ENCODE measurements at places on chromosomes 3 and 15.

GRCh38 chr15:43948691-43949325 lies 122.0 kb downstream of the WDR76 start:
- no peak for DNase-seq

GRCh38 chr3:129015388-129016105 lies 14.4 kb downstream of the EFCC1 start:
- no peak for DNase-seq

DNA sequence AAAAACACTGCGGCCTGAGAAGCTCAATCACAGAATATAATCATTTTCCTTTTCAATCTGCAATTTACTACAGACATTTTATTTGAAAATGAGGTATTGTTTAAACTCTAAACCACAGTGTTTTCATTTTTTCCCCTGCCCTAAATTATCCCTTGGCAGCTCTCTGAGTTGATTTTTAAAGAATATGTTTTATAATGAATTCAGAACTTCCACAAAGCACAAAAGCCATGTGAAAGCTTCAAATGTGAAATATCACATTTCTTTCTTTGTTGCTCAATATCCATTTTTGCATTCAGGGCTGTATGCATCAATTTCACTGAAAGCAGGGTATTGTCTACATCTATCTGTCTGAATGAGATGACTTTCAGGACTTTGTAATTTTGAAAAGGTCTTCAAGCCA lies 813.6 kb upstream of the ALCAM start:
- DNase-seq, result no peak

- peak; percentile 34 for DNase-seq
These were observed 189.2 kb upstream of the THRB start for GRCh38 chr3:24683633-24684384.

DNA sequence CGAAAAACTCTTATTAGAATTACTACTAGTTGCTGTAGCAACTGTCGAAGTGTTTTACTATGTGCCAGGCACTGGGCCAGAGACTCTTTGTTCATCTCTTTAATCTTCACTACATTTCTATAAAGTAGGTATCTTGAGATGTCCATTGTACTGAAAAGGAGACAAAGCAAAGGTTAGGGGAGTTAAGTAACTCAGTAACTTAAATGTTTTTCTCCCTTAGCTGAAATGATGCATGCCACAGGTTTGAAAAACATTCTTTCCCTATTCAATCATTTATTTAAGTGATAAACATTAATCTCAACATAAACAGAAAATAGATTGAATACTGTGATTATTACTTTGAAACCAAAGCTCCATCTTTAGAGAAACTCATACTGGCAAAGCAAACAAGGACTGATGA lies 776.2 kb downstream of the FHIT start:
- DNase-seq, result no peak

DNA sequence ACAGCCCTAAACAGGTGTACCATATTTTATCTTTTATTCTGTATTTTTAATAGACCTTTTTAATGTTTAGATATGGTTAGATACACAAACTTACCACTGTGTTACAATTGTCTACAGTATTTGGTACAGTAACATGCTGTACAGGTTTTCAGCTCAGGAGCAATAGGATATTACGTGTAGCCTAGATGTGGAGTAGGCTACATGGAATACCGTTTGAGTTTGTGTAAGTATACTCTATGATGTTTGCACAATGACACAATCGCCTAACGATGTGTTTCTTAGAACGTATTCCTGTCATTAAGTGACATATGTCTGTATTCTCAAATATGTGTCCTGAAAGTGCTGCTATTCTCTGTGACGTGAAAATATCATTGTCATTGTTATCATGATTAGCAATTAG lies 62.6 kb downstream of the MFSD1 start:
- DNase-seq, result no peak

- DNase-seq, result no peak
These were observed 304.8 kb downstream of the LPP start for GRCh38 chr3:188458756-188459155.

- DNase-seq, result peak; percentile 20
These were observed 109.5 kb upstream of the KCNAB1 start for GRCh38 chr3:156010829-156011228.

- peak; percentile 68 for DNase-seq
These were observed 4.5 kb upstream of the SEMA3B start for GRCh38 chr3:50264383-50264963.

DNA sequence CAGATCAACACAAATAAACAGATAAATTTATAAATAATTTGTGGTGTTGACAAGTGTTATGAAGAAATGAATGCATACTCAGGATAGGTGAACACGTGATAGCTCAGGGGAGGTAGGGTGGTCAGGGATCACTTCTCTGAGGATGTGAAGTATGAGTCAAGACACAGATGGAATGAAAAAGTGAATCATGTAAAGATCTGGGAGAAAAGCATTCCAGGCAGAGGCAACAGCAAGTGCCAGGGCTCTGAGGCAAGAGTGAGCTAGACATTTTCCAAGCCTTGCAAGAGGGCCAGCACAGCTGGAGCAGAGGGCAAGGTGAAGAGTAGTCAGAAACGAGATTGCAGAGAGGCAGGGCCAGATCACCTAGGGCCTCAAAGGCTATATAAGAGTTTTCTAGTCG lies 177.8 kb downstream of the WNT5A start:
- DNase-seq, result no peak

DNA sequence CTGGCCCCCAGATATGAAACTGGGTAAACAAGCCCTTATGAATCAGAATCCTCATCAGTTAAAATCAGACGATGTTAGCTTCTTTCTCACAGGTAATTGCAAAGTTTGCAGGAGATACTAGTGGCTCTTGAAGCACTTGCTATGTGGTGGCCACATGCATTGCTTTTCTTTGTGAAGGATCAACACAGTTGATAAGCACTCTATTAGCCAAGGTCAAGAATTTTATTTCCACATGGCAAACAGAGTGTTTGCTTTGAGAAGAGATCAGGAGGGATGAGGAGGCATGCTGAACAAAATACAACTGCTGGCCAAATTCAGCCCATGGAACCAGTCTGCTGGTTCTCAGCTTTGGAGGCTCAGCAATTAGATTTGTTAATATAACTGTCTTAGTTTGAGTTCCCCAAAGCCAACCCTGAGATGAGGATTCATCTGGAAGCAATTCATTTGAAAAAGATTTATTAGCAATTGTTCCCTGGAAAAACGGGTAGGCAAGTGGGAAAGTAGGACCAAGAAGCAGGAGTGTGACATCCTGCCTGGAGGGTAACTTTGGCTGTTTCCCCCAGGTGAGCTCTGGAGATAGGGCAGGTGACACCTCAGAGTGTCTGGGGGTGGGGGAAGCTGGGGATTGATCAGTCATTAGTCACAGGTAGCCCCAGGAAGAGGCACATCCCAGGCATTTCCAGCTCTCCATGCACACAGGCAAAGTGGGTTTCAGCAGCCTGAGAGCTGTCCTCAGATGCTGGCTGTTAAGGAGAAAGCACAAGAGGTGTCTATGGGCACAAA lies 180.3 kb downstream of the ABHD5 start:
- DNase-seq, result peak; percentile 57

DNA sequence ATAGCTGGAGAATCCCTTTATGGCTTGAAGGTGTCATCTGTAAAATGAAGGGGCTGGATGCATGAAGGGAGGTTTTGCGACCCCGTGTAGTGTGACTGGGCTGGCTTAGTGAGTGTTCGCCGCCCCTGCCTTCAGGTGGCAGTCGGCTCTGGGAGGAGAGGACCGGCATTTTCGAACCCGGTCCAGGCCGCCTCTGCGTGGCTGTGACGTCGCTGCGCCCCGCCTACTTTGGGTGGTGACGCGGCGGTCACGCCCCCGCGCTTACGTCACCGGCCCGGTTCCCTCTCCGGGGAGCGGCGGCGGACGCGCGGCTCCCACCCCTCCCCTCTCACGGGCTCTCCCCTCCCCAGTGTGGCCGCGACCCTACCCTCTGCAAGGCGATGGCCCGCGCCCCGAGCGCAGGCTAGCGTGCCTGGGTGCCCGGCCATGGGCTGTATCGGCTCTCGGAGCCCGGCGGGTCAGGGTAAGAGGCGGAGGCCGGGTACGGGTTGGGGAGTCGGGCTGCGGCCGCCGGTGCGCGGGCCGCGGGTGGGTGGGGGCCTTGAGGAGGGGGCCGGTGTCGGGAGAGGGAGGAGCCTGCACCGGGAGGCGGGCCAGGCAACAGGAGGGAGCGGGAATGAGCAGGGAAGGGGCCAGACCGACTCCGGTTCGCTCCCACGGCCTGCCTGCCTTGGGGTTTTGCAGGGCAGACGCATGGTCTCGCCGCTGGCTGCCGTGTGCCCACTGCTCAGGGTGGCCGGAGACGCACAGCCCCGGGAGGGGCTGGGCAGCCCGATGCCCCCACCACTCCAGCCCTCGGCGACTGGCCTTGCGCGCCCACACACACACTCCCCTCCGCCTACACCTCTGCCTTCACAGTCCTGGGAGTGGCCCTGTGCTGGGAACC lies 1.5 kb upstream of the FAM131A start:
- DNase-seq, result peak; percentile 76

- peak; percentile 37 for DNase-seq
These were observed 176.5 kb upstream of the PFN2 start for GRCh38 chr3:150146991-150147761.

DNA sequence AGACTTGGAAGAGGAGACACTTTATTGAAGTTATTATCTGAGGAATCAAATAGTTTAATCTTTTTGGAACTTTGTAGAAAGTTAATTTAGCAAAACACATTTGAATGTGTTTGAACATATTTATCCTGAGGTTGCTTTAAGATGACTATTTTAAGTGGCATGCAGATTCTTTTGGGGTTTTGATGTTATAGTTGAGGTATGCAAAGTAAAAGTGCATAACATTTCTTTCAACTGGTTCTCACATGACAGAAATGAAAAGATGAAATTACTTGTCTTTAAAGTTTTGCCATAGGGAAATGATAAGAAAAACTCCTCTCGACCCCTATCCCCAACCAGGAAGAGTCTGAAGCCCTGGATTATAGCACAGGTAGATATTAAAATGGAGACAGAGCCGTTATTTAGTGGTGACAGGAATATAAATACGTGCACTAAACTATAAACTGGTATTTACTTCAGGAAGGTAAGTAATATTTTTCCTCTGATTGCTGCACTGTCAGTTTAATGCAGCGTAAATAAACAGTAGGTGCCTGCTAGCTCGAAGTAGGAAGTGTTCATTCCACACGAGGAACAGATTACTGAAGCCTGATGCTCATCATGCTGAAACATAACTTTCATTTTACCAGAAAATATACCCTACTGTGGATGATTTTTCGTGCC lies 15.1 kb upstream of the SATB1 start:
- DNase-seq, result no peak

- DNase-seq, result no peak
These were observed 79.3 kb downstream of the EOMES start for GRCh38 chr3:27642796-27643195.

DNA sequence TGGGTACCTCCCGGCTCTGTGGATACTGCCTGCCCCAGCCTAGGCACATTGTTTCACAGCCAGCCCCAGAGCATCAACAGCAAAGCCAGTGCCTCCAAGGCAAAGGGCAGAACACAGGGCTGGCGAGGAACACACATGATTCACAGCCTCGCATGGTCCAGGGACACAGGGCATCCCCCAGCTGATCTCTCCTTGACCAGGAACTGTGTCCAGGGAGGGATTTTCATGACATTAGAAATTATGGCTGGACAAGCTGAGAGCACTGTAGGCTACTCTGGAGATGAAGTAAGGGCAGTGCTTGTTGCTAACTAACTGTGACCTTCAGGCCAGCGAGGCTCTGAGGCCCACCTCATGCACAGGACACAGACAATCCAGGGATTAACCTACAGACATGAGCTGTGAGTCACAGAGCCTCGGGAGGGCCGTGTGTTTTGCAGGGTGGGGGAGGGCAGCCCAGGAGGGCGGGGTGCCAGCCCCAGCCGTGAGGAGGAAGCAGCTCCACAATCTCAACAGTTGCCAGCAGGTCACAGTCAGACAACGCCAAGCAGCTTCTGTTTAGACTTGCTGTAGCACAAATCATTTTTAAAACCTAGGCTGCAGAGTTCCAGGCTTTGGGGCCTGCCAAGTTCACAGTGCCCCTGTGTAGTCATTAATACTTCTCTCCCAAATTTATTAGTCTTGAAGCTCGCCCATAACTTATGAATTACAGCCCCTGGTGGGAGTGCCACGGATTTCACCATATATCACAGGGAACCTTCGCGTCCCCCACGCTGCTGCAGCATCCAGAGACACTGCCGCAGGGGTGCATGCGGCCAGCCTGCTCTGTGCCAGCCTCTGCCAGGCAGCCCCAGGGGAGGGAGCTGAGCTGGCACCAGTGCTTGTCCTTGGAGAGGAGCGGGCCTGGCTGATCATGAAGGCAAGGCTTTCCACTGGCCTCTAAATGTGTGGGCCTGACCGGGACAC lies 114.7 kb downstream of the ETFA start:
- peak; percentile 95 for DNase-seq

DNA sequence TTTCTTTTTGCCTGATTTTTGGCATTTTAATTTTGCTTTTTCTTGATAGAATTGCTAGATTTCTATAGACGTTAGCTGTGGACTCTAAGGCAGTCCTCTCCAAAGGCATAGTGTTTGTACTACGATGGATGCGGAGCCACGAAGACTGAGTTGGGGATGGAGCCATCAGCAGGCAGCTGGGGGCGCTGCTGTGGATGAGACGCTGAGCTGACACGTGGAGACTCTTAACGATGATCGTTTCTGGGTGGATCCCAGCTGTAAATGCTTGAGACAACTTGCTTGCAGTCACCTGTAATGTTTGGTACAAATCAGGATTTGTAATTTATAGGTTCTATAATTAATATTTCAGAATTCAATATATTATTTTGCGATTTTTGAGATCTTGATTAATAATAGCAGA lies 13.3 kb upstream of the PPP1R2 start:
- DNase-seq, result no peak

DNA sequence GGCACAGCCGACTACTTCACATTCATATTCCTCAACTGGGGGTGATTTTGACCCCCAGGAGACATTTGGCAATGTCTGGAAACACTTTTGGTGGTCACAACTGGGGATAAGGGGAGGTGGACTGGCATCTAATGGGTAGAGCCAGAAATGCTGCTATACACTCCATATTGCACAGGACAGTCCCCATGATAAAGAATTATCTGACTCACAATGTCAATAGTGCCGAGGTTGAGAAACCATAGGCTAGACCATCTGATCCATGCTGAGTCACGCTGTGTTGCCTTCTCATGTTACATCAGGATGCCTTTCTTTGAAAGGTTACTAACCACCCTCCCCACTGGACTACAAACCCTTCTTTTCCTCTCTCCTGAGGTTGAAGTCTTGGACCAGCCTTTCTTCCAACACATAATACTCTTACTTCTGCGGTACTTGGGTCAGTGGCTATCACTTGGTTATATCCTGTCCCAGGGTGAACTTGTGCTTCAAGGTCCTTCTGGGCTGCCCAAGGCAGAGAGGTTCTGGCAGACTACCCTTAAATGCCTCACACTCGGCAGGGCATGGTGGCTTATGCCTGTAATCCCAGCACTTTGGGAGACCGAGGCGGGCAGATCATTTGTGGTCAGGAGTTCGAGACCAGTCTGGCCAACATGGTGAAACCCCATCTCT lies 68.8 kb downstream of the CTNNB1 start:
- DNase-seq, result peak; percentile 88

- DNase-seq, result no peak
These were observed 92.3 kb upstream of the P2RY1 start for GRCh38 chr3:152742368-152743347.

DNA sequence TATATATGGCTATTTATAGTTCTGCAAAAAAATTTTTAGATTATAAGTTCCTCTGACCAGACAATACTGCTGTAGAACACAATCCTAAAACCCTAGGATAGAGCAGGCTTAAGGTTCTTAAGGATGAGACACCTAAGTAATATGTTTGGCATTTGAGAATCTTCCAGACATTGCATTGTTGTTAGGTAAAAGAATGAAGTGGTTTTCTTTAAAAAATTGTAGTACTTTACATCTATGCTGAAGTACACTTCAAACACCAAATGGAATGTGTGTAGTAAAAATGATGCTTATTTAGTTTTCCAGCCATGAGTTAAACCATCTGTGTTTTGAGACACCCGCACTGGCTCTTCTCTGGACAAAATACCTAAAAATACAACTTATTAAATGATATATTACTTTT lies 857.7 kb downstream of the OTOL1 start:
- DNase-seq, result no peak
